ENCODE measurements at places on chromosomes 12 and 14.

- DNase-seq: no peak
These were observed 5.7 kb upstream of the SLC41A2 start for GRCh38 chr12:104963757-104964156.

DNA sequence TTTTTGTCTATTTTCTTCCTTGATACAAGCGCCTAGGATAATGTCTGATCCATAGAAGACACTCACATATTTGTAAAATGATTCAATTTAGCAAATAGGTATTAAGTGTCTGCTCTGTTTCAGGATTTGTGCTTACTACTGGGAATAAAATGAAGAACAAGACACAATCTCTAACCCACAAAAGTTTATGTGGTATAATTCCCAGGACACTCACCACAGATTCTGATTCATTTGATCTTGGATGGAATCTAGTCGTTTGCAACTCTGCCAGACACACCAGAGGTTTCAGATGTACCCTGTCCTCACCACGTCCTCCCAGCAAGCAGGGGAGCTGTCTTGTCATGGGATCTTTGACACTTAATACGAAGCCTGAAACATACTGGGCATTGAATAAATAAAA is 208.3 kb downstream of the LRIG3 start:
- no peak for DNase-seq

- DNase-seq: no peak
These were observed 5.8 kb upstream of the HOXC12 start for GRCh38 chr12:53948650-53949593.

DNA sequence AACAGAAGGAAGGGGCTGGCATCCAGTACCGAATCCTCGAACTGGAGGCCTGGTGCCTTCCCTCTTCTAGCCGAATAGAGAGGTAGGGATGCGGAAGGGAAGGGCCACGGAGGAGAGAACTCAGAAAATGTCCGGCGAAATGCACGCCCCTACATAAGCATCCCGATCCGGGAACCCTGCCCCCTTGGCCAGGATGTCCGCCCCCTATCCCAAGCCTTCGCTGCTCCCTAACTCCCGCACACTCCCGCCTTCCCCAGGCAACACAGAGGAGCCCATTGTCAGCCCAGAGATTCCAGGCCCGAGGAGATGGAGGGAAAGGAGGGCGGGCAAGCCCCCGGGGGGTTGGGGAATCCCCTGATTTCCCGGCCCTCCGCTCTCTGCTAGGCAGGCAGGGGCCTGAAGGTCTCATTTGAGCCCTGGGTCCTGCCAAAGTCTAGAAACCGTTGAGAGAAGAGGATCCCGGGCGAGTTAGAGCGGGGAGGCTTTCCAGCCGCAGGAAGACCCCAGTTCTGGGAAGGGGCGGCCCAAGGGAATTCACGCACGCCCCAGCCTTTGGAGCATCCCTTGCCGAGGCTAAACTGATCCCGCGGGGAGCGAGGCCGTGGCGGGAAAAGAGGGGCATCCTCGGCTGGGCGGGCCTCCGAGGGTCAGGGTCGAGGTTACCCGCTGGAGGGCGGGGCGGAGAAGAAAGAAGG is 569 bp upstream of the ARHGEF40 start:
- peak; percentile 41 for DNase-seq

- DNase-seq: no peak
These were observed 156.5 kb downstream of the PRKCH start for GRCh38 chr14:61477712-61478462.

DNA sequence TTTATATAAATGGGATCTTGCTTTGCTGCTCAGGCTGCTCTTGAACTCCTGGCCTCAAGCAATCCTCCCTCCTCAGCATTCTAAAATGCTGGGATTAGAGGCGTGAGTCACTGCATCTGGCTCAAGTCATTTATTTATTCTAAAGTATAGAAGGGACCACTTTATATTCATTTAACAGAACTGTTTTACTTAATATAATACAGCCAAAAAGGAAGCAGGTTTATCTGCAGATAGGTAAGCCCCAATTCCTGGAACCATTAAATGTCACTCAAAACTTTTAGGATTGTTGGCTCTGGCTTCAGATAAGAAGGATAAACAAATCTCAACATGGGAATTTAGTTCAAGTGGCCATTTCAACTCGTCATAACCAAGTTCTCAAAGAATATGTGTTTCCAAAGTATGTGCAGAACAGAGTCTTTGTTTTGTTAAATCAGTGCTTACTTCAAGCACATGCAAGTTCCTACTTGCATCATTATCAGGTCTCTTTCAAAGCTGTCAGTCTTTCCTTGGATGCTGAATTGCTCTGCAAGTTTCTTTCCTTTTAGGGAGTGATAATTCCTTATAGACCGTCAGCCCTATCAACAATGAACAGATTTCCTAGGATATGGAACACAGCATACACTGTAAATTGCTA is 60.4 kb downstream of the KITLG start:
- DNase-seq: no peak

GRCh38 chr12:24363177-24363754 is 413.8 kb upstream of the SOX5 start:
- DNase-seq: no peak

- DNase-seq: no peak
These were observed 58.0 kb upstream of the CDKN3 start for GRCh38 chr14:54338696-54339317.

DNA sequence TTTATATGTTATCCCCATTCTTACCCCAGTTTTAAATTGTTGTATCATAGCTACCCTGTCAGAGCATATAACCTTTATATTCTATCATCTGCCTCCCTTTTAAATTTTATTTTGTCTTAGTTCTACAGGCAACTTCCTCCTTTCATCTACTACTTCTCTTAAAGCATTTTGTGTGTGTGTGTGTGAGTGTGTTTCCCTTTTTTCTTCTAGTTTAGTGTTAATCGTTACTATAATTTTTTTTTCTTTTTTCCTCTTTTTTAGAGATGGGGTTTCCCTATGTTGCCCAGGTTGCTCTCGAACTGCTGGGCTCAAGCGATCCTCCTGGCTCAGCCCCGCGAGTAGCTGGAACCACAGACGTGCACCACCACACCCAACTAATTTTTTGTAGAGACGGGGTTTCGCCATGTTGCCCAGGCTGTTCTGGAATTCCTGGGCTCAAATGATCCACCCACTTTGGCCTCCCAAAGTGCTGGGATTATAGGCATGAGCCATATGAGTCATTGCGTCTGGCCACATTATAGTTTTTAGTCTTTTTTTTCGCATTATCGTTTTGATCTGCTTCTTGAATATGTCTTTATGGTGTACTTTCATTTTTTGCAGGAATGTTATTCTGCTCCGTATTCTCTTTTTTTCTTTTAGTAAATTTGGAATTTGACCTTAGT is 33.1 kb upstream of the FBXO34 start:
- DNase-seq: no peak

DNA sequence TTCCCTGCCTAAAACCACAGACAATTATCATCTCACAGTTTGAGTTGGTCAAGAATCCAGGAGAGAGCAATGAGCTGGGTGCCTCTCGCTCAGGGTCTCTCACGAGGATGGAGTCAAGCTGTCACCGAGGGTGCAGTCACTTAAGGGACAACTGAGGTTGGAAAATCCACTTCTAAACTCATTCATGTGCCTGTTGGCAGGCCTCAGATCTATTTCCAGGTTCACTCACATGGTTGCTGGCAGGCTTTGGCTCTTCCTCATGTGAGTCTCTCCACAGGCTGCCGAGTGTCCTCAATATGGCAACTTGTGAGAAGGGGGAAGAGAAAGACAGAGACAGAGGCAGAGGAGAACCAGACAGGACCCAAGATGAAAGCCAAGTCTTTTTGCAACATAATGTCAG is 10.5 kb upstream of the OR10P1 start:
- no peak for DNase-seq

GRCh38 chr14:68634874-68635595 is 157.8 kb downstream of the ZFP36L1 start:
- DNase-seq: no peak

DNA sequence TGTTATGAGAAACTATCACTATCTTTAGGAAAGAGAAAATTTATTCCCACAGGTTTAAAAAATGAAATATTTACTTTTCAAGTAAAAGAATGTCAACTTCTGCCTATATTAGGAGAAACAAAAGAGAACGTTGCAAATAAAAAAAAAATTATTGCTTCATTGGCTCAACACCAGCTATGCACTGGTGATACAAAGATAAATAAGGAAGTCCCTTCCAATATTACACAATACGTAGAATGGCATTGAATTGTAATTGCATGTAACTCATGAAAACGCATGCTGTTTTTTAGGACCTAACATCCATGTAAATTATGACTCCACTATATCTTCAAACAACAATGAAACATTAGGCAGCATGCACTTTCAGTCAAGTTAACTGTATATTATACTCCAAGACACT is 56.4 kb upstream of the RERGL start:
- DNase-seq: no peak

Data from T1000 (cell line).